ENCODE measurements at places on chromosomes 7 and 10.

DNA sequence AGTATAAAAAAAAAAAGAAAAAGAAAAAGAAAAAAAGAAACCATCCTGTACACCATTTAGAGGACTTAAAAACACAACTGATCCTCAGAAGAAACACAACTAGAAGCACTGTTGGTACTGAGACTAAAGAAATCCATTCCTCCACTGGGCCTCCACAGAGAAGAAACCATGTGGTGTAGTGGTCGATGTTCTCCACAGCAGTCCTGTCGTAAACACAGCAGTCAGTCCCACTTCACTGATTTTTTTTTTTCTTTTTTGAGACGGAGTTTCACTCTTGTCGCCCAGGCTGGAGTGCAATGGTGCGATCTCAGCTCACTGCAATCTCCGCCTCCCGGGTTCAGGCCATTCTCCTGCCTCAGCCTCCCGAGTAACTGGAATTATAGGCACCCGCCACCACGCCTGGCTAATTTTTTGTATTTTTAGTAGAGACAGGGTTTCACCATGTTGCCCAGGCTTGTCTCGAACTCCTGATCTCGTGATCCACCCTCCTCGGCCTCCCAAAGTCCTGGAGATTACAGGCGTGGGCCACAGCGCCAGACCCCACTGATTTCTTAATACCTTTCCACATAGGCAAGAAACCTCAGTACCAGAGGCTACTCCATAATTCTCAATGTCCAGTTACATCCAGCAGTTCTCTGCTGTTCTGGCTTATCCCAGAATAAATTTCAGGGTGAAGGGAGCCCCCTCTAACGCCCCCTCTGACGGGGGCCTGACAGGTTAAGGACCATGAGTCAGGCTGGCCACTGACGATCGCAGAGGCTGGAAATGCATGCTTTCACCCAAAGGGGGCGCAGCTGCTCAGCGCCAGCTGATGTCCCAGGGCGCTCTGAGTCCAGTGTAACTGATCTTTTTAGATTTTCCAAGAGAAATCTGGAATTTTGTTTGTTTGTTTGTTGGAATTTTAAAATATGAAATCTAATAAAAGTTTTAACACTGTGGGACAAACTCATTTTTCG is 24.8 kb upstream of the FFAR4 start:
- no peak for DNase-seq

DNA sequence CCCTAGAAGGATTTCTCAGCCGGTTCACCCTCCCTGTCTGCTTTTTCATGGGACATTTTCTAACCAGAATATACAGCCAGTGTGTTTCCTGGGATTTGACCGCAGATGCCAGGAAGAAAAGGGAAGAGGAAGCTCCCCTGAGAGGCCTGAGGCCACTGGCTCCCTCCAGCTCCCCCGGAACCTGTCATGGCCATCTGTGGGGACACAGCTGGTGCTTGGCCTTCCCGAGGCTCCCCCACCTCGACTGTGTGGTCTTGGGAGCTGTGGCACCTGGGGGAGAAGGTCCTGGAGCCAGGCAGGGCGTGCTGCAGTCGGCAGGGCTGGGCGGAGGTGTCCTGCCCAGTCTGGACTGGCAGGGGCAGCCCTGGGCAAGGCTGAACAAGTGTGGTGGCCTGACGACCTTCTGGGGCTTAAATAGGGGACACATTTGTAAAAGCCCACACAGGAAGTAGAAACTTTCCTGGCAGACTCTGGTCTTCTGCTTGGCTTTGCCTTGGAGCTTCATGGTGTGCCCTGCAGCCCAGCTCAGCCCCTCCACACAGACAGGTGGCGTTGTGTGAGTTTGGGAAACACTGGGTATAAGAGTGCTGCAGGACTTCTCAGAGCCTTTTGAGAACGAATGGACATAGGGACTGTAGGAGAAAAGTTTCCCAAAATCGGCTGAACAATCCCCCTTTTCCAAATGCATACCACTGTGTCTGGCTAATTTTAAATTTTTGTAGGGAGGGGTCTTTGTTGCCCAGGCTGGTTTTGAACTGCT is 6.8 kb downstream of the BRI3 start:
- no peak for DNase-seq

GRCh38 chr7:157483515-157483914 is 146.7 kb downstream of the DNAJB6 start:
- DNase-seq = no peak

DNA sequence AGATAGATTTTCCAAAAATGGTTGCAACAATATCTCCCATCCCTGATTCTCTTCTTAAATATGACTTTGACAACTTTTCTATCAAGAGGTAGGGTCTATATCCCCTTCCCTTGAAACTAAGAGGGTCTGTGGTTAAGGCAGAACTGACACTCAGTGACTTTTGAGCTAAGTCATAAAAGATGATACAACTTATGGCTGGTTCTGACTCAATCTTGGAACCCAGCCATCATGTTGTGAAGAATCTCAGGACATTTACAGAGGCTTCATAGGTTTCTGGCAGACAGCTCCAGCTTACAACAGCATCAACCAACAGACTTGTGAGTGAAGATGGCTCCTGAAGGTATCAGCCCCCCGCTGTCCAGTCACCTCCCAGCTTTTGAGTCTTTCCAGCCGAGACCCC is 203.5 kb downstream of the RNLS start:
- no peak for DNase-seq

DNA sequence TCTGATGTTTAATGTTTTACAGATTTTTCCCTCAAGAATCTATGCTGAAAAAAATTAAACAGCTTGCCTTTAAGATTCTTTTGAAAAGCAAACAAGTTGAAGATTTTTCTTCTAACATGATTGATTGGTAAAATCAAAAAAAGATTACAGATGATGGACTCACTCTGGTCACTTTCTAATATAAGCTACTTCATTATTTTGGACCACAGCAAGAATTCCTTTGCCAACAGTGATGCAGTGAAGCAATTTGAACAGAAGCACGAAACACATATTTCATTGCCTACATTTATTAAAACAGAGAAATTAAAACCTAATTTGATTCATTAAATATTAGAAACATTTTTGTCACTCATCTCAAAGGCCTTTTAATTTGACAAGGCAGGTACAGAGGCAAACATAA is 82.1 kb upstream of the SGCE start:
- no peak for DNase-seq

DNA sequence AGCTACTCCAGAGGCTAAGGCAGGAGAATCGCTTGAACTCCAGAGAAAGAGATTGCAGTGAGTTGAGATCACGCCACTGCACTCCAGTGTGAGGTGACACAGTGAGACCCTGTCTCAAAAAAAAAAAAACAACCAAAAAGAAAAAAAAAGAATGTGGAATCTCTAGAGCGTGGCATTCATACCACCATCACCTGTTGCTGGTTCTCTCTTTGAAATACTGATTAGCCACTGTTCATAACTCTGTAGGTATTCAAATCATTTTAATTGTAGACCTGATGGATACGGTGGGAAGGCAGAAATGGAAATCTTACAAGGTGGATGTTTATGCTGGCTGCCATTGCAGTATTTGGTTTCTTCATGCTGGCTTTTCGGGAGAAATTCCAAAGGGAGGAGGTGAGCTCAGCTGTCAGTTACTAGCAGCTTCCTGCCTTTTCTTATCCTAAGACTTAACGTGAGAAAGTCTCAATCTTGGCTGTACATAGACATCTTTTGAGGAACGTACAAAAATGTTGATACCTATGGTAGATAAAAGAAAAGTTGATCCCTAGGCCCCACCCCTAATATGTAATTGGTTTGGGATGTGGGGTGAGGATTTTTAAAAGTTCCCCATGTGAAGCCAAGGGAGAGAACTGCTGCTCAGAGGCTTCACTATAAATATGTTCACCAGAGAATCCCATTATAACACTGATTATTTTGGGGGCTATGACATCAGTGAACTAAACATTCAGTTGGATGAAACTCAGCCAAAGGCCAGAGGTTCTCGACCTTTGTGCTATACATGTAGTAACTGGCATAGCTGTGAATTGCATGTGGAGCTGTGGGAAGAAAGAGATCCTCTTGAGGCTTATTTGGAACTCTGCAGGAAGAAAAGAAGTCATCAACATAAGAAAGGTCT is 26.9 kb upstream of the MKLN1 start:
- DNase-seq = no peak

- no peak for DNase-seq
These were observed 3.2 kb downstream of the TES start for GRCh38 chr7:116213361-116214130.

All from stimulated activated CD4-positive, alpha-beta T cell treated with anti-CD3 and anti-CD28 coated beads, Interleukin-1b, Interleukin-23, amount 100 ng/mL, for 1 hour (primary cell).